ENCODE measurements at places on chromosomes 7 and 10.

DNA sequence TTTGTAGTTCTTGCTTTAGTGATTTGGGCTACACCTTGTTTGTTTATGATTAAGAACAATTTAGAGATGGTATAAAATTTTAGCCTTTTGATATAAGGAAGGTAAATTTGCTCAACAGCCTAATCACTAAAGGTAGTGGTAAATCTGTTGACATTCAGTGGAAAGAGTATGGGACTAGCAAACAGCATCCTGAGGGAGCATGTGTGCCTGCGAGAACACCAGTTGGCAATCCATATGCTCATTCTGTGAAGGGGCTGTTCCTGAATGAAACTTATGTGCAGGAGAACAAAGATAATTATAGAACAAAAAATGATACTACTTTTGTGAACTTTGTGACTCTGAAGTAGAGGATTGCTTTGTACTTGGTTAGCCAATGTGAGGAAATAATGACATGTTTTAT, 44.0 kb downstream of the CAPZA2 start:
- no peak for DNase-seq

DNA sequence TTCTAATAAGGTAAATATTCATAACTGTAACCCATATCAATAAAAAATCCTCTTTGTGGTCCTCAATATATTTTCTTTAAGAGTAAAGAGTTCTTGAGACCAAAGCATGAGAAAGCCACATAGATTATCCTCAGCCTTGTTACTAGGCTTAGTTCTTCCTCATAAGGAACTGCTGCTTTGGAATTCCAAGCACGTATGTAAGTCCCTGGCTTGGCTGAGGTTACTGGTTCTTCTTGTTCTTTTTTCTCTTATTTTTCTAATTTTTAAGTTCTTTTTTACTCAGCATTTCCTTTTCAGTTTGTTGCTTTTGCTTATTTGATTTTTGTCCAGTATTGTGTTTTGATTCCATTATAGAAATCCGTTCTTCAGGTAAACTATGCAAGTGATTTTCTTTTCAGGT, 127.3 kb downstream of the MARCHF5 start:
- no peak for DNase-seq

DNA sequence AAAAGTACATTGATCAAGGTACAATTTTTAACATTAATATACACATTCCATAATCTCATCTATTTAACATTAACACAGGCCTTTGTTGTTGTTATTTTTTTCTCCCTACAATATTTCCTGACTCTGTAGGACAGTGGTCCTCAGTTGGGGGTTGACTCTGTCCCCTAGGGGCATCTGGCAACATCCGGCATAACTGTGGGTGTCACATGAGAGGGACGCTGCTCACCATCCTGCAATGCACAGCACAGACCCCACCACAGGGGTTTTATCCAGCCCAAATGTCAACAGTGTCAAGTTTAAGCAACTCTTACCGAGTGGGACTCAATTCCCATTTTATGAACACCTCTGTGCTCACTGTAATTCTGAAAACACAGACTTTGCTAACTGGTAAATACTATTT, 8.8 kb downstream of the IDI1 start:
- no peak for DNase-seq

GRCh38 chr7:73448609-73449008, 15.0 kb downstream of the FZD9 start:
- no peak for DNase-seq

GRCh38 chr10:83555264-83555663, 584.0 kb upstream of the GHITM start:
- DNase-seq, result no peak

GRCh38 chr7:18288322-18289037, 207.1 kb upstream of the HDAC9 start:
- DNase-seq, result no peak

DNA sequence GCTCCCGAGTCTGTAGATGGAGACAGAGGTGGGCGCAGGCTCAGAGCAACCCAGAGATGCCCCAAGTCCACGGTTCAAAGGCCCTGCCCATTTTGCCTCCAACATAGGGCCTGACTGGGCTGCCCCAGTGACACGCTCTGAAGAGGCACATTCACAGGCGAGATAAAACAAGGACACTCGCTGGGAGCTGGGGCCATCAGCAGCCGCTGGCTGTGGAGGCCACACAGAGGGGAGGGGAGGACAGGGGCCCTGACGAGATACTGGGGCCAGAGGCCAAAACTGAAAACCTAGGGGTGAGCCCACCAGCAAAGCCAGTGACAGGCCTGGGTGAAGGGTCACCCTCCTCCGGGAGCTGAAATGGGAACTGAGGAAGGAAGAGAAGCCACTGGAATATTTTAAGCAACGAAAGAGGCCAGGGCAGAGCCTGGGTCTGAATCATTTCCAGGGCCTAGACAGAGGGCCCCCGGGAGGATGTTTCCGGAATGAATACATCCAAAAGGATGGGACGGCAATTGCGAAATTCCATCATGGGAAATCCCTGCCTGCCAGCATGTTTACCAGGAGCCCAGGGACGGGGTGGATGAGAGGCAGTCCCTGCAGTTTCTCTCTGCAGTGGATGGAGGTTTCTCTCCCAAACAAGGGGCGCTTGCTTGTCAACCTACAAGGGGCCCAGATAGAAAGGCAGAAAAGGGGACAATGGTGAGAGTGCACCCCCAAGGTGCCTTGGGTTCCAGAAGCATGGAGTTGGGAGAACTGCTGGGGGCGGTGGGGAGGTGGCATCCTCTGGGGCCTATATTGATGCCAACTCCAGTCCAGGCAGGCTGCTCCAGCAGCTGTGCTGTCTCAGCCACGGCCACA, 29.0 kb upstream of the HSPA12A start:
- no peak for DNase-seq

GRCh38 chr10:93452143-93452542, 30.0 kb downstream of the MYOF start:
- DNase-seq, result no peak

GRCh38 chr7:139647085-139647484, 123.6 kb downstream of the CLEC2L start:
- no peak for DNase-seq

GRCh38 chr10:74681917-74682627, 144.3 kb upstream of the KAT6B start:
- DNase-seq, result no peak

GRCh38 chr7:41298409-41298808, 404.5 kb downstream of the INHBA start:
- DNase-seq, result no peak

DNA sequence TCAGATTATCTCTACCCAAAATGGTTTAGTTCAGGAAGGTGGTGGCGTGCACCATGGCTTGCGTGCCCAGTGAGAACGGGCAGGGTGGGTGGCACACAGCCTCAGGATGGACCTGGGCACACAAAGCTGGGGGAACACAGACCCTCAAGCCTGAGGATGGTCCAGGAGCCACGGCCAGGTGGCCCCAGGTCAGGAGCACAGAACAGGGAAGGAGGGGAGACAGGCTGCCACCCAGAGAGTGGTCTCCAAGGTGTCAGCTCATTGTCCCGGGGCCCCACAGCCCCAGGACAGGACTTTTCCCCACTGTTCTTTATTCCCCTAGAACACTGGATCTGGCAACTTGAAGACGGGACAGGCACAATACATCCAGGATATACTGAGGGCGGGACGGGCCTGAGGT, 75.6 kb upstream of the MGMT start:
- DNase-seq, result no peak

- no peak for DNase-seq
Observed at GRCh38 chr7:66206119-66206933, 1.2 kb downstream of the TPST1 start.

DNA sequence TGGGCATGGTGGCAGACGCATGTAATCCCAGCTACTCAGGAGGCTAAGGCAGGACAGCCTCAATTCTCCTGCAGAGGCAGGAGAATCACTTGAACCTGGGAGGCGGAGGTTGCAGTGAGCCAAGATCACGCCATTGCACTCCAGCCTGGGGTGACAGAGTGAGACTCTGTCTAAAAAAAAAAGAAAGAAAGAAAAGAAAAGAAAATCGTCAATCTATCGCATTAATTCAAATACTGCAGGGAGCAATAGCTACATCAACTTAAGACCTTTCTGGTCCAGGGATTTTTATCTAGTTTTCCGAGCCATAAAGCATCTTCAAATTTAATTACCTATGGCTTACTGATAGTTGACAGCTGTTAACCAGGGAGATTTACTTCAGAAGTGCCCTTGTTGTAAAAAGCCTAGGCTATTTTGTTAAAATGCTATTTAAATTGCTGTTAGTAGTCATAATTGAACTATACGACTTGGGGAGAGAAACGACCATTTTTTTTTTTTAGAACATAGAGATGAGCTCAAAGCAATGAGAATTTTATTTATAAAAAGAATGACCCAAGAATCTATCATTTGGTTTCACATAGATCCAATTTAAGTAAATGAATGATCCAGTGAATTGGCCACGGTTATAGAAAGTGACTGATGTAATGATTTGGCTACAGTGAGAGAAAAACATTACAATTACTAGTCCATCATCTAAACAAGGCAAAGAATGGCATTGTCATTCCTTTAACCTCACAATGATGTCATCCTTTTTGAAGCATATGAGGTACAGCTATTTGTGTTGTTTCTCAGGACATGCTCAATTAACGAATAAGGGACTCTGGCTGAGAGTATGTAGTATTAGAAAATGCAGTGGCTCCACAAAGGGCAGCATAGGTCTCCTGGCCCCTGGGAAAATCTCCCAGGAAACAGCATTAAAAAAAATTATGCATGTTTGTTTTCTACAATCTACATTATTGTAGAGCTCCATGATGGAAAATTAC, 85.3 kb downstream of the SEMA3C start:
- no peak for DNase-seq

GRCh38 chr10:101558671-101559595, 29.1 kb downstream of the POLL start:
- no peak for DNase-seq

DNA sequence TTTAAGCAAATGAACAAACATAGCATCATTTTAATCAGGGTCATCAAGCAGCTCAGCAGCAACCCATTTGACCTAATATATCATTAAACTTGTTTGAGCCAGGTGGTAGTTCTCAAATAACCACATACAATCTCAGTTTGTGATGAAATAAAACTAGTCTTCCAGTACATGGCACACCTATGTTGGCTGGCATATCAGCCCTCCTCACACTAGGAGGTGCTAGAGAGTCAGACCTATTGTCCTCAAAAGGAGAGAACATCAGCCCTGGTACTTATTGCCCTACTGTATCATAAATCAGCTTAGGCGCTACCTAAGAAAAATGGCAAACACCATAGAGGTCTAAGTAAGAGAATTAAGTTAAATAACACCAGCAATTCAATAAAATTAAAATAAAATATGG, 81.7 kb downstream of the CABCOCO1 start:
- DNase-seq, result peak; percentile 1

DNA sequence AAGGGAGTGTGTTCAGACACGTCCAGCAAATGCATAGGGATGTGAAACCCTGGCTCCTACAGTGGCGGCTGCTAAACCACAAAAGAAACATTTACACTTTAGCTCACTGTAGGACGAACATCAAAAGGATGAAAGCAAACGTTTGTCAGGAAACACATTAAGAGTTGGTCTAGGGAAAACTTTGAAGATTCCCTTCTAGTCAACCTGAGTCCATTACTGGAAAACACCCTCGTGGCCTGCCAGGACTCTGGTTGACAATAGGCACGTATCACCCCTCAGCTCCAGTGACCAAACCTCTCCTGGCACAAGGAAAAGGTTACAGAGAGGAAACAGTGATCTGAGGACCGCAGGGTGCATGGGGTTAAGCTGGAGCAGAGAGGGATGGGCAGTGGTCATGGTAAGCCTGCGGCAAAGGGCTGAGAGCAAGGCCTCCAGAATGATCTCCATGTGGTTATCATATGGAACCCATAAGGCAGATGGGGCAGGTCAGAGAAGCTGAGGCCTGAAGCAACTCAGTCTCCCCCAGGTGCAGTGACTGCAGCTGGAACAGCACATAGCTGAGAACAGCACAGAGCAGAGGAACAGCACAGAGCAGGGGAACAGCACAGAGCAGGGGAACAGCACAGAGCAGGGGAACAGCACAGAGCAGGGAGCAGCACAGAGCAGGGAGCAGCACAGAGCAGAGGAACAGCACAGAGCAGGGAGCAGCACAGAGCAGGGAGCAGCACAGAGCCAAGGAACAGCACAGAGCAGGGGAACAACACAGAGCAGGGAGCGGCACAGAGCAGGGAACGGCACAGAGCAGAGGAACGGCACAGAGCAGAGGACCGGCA, 49.9 kb downstream of the CHST15 start:
- DNase-seq, result no peak

DNA sequence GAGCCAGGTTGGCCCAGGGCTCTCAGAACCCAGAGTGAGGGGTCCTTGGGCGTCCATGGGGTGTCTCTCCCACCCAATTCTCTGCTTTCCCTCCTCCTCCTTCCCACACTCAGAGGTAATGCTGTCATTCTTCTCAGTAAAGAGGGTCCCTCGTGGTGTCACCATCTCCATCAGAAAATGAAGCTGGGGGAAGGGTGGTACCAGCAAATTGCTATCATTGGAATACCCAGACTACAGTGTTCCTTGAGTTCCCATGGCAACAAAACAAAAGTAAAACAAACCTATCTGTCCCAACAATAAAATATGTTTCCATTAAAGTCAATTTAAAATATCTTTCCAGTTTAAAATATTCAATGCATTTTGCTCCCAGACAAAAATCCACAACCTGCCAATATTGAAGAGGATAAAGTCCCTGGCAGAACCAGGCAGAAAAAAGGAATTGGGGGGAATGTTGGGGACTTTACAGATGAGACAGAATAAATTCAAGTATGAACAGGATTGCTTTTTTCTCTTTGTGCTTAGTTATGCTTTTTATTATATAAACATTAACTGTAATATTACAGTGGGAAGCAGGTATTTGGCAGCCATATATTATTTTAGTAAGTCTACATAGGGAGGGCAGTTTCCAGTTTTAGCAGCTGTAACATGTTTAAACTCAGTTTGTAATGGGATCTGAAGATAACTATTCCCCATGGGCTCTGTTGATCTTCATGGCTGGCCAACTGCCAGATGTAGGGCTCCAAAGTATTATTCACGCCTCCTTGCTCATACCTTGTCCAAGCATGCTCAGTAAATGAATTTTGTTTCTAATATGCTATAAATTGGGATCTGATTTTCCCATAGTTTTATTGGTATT, 182.1 kb downstream of the ARID5B start:
- no peak for DNase-seq

DNA sequence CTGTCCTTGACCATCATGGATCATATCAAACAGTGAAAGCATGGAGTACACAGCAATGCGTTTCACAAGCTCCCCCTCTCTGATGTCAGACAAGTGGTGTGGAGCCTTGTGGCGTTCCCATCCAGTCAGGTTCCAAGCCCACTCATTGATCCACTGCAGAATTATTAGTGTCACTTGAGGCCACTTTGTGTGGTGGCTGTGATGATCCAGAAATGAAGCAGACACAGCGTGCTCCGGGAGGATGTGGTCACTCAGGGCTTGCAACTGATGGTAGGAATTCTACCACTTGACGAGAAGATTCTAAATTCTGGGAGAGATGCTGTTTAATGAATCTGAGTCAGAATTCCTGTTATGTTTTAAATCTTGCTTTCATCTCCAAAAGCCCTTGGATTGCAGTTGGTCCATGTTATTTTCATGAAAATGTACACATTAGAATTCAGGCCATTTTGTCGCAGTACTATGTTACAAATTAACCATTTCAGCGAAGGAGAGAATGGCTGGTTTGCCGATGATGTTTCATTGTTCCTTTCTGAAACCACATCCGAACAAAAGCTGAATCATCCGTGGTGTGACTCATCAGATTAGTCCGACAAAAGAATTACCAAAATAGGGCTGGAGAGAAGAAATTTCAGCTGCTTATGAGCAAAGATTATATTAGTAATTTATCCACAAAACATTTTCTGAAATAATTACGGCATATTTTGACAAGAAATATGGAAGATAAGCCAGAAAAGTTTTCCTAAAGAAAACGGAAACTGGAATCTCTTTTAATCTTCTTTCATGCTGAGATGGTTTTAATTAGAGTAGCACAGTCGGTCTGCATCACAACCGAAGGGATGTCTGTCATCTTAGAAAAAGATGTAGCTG, 48.1 kb downstream of the INSYN2A start:
- DNase-seq, result no peak

All from HL-60 (cell line).